ENCODE measurements at places on chromosomes 11 and 22.
A peak's percentile ranks its signal among the peaks of the same experiment; 100 is the strongest.

DNA sequence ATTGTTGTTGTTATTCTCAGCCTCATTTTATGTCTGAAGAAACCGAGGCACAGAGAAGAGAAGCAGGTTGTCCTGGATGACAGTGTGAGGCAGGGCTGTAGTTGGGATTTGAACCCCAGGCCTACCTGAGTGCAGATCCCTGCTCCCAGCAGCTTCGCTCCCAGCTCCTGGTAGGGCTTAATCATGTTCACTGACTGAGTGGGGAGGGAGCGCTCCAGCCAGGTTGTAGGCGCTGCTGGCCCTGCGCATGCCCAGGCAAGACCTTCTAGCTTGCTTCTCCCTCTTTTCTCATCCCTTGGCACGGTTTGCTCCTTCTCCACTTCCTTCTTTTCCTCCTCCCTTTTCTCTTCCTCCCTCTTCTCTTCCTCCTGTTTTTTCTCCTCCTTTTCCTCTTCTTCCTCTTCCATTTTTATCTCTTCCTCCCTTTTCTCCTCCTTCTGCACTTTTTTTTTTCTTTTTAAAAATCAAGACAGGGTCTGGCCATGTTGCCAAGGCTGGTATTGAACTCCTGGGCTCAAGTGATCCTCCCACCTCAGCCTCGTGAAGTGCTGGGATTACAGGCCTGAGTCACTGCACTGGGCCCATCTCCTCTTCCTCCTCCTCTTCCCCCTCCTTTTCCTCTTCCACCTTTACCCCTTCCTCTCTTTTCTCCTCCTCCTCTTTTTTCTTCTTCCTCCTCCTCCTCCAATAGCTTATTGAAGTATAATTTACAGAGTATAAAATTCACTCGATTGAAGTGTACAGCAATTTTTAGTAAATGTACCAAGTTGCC is 109.3 kb downstream of the KIAA1671 start:
- DNase-seq = no peak

GRCh38 chr22:41023299-41023623 is 69.1 kb upstream of the EP300 start:
- no peak for DNase-seq

- DNase-seq = no peak
These were observed 3.1 kb upstream of the ARHGEF12 start for GRCh38 chr11:120332822-120333716.

- DNase-seq = no peak
These were observed 26.4 kb downstream of the C11orf91 start for GRCh38 chr11:33674035-33674814.

GRCh38 chr11:69485337-69486041 is 4.0 kb downstream of the LINC01488 start:
- peak; percentile 99 for DNase-seq

Measured in HuH-7.5 (cell line).